Activated CD4-positive, alpha-beta T cell treated with anti-CD3 and anti-CD28 coated beads for 24 hours (primary cell): ENCODE measurements at places on chromosomes 2 and 18.

DNA sequence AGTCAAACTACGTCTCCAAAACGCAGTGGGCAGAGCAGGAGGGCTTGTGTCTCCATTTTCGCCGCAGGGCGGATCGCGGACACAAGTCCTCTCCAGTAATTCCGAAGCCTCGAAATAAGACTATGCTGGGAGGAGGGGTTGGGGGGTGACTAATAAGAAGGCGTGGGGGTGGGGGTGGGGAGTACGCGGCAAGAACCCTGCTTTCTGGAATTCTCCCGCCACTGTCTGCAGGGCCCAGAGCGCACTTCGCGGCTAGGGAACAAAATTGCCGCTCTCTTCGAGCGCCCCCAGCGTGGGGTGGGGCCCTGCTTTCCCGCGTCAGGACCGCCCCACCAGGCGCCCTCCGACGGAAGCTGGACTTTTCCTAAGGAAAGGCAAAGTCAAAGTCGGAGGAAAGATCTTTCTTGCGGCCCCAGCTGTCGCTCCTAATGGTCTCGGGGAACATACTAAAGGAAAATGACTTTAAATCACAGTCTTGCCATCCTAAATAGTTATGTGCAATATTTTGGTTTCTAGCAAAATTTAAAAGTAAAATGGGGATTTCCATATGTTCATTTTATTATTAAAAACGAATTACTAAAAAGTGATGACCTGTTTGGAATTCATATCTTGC is 11.9 kb downstream of the NR4A2 start:
- no peak for DNase-seq

- no peak for DNase-seq
Observed at GRCh38 chr18:67766930-67767329, 250.4 kb upstream of the DSEL start.

- DNase-seq, result no peak
Observed at GRCh38 chr2:191688934-191689695, 11.2 kb downstream of the NABP1 start.

GRCh38 chr2:172253190-172254052 is 150.7 kb upstream of the DLX2 start:
- DNase-seq, result peak; percentile 67

GRCh38 chr18:75977081-75977480 is 518.0 kb downstream of the ZNF516 start:
- DNase-seq, result no peak

DNA sequence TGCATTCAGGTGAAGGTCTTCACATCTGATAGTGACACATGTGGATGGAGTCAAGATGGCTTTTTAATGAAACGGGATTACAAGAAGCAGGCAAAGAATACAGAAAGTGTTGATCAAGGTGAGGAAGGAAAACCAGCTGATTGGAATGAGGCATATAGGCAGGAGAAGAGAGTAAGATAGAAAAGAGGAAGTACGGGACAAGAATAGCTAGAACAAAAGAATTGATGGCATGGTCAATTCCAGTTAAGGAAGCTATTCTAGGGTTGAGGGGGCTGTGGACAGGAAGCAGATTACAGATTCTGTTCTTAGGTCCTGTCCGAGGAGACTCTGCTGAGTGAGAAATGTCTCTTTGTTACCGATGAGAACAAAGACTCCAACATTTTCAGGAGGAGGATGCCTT is 13.2 kb upstream of the NCK2 start:
- no peak for DNase-seq

DNA sequence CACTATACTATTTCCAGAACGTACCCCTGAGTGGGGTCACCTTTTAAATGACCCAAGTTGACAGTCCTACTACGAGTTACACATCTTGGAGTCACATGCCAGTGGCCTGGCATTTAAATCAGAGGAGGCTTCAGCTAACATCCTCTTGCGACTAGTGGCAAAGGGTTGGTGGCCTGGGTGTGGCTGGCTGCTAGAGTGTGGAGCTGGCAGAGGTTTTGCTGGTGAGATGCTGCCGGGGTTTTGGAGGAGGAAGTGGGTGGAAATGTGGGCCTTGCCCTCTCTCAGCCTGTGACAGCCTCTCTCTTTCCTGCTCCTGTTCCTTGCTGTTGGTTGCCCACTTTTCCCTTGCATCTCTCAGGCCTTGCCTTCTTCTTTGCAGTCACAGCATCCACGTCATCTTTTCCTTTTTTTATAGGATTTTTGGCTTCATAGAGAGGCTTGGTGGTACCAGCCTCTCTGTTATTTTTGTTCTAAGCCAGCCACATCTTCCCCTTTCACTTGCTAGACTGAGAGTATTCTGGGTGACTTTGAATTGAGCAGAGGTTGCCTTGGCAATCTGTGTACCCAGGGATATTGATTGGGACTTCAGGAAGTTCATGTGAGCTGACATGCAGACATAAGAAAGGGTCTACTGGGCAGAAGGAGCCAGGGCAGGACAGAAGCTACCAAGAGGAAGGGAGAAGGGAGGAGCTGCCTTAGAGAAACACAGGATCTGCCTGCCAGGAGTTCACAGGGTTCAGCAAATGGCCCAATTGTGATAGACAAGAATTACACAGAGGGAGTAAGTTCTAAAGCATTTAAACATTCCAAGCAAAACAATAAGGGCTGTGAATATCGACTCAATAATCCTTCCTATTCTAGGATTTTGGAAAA is 55.4 kb downstream of the CDC42EP3 start:
- DNase-seq, result no peak

DNA sequence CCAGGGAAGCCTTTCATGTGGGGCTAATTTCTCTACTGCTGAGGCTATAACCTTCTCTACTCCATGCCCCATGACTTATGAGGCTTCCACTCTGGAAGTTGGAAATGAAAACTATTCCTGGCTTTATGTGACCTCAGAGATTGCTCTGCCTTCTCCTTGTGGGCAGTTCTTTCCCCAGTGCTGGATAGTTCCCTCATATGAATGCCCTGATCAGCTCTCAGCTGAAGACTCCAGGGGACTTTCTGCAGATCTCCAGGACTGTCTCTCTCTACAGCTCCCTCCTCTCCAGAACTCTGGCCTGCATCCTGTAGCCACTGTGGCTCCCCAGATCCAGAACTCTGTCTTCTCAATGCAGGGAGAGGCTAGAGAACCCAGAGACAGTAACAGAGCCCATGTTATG is 235.1 kb downstream of the SEPTIN10 start:
- DNase-seq, result no peak

DNA sequence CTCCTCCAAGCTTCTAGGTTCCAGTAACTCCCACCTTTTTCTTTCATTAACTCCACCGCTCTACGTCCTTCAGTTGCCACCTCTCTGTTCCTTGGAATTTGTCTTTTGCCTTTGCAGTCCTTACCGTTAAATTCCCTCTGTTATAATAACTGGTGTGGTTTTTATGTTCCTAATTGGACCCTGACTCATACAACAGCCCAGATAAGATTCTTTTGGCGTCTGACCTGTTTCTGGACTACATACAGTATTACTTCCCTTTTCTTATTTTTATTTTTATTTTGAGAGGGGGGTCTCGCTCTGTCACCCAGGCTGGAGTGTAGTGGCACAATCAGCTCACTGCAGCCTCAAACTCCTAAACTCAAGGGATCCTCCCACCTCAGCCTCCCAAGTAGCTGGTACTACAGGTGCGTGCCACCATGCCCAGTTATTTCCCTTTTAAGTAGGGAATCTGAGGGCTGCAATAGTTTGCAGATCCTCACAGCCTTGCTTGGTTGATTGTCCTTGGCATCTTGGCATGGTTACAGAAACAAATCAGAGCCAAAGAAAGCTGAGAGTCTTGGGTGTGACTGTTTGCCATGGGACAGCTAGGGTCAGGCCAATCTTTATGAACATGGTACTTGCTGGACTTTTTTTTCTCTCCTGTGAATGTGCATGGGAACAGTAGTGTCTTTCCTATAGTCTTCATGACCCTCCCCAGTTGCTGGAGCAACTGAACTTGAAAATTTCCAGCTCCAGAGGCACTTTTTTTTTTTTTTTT is 22.0 kb downstream of the TCF23 start:
- no peak for DNase-seq

- DNase-seq, result no peak
Observed at GRCh38 chr18:6145645-6146306, 250.5 kb upstream of the TMEM200C start.

GRCh38 chr2:62587592-62587991 is 81.6 kb upstream of the TMEM17 start:
- no peak for DNase-seq

- no peak for DNase-seq
Observed at GRCh38 chr2:69911985-69912563, 2.8 kb upstream of the MXD1 start.

GRCh38 chr2:59583173-59583765 is 970.2 kb downstream of the BCL11A start:
- DNase-seq, result no peak
